NCI-H82 (cell line): ENCODE measurements at places on chromosomes 7 and 10.
A peak's percentile ranks its signal among the peaks of the same experiment; 100 is the strongest.

DNA sequence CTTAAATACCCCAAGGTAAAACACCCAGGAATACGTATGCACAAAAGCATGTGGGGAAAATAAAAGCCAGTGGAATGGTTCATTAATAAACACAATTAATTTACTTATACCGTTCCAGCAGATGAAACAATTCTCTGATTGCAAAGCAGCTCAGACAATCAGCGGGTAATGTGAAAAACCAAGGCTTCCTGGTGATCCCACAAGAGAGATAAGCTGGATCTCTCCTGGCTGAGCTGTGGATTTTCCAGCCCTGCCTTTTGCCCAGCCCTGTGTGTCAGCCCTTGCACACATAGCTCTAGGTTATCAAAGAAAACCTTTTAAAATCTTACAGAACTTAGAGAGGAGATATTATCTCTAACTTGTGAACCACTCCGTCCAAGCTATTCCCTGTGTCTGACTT, 1010.7 kb upstream of the AUTS2 start:
- DNase-seq: no peak

DNA sequence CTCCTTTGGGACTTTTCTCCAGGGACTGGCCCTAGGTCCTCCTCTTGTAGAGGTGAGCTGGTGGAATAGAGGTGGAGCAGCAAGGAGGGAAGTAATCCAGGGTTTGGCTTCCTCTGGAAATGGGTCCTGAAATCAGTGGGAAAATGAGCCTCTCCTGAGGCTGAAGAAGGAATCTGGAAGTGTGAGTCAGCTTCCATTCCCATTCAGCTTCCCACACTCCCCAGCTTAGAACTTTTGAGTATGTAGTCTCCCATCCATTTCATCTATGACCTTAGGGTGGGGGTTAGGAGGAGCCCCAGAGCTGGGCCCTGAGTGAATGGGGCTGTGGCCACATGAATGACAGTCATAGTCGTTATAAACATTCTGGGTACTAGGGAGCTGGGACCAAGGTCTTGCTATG, 17.7 kb downstream of the LDB1 start:
- DNase-seq: no peak

DNA sequence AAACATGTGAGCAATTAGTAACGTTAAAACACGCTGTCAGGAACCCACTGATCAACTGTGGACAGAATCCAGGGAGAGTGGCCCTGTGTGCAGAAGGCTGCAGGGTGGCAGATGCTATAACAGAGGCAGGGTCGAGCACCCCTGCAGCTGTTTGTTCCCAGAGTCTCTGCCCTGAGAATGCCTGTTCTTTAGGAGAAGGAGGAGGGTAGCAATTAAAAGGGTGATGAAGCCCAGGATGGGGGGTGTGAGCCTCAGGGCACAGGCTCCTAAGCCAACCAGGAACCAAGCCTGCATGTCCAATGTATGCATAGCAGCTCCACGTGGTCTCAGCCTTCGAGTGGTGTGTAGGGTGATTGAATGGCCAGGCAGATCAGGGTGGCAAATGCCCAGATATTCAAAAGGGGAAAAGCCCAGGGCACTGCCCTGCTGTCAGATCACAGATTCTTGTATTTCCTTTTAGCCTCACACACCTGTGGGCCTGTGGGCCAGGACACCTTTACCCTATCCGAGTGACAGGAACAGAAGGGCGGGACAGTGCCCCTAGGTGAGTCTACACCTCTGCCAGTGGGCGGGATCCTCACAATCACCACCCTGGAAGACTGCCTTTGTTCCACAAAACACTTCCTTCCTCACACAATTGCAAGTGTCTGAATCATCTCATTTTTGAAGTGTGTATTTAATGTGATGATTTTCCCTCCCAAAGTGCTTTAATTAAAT, 7.3 kb downstream of the WDFY4 start:
- DNase-seq: no peak

DNA sequence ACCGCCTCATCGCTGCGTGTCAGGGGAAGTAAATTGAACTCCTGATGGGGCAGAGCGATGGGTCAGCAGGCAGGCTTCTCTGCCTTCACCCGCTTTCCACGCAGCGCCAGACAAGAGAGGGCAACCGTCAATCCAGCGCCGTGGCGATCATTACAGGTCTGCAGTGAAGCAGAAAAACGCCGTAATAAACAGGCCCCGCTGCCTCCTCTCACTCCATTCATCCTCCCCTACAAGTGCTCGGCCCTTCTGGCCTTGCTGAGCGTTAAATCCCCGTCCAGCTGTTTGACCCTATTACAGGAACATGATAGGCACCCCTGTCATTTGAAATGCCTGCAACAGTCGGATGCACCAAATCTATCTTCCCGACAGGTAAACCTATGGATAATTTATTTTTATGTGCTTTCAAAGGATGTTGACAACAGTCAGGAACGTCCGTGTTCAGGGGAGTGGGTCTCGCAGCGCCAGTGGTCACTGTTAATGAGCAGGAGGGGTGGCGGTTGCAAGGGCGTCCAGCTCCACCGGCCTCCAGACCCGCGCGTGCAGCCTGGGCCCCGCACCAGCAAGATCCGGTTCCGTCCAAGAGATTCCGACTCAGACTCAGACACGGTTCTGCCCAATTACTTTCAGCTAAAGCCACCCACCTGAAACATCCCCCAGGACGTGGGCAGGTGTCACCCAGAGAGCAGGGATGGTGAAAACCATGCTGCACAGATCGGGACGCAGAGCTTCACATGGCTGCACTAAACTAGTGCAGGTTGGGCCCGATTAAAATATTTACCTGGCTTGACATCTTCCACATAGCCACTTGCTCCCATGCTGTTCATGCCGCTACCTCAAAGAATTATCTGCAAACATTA, 508.0 kb upstream of the MGMT start:
- no peak for DNase-seq

GRCh38 chr7:155138204-155138603, 68.1 kb downstream of the HTR5A start:
- DNase-seq: no peak

GRCh38 chr7:7569615-7570014, 2.9 kb downstream of the MIOS start:
- DNase-seq: peak; percentile 34
